ENCODE measurements at places on chromosomes 5 and 9. TPM values are rescaled to one million over a fixed set of nuclear protein-coding genes. Genes with fewer than 3 reads are reported as not detected.

The GGTA1 gene
- not detected for total RNA-seq

DNA sequence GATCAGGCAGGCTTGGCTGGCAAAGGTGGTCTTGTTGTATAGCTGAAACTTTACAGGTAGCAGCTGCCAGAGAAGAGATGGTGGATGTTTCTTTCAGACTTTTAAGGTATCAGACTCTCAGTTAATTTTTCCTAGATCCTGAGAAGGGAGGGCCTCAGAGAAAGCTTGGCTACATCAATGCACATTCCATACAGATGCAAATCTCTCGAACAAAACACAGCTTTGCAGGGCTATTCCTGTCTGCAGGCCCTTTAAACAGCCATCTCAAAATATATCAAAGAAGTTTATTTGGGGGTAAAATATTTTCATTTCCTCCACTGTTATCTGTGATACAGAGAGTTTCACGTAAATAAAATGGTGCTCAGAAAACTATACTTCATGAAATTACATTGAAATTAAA is 1584.4 kb downstream of the EFNA5 start:
- no peak for DNase-seq

The PCDHGA12 gene
- total RNA-seq, result 0.39 TPM

The DBH gene
- total RNA-seq, result not detected

The SV2C gene
- total RNA-seq, result not detected

The NRARP gene
- total RNA-seq, result not detected

DNA sequence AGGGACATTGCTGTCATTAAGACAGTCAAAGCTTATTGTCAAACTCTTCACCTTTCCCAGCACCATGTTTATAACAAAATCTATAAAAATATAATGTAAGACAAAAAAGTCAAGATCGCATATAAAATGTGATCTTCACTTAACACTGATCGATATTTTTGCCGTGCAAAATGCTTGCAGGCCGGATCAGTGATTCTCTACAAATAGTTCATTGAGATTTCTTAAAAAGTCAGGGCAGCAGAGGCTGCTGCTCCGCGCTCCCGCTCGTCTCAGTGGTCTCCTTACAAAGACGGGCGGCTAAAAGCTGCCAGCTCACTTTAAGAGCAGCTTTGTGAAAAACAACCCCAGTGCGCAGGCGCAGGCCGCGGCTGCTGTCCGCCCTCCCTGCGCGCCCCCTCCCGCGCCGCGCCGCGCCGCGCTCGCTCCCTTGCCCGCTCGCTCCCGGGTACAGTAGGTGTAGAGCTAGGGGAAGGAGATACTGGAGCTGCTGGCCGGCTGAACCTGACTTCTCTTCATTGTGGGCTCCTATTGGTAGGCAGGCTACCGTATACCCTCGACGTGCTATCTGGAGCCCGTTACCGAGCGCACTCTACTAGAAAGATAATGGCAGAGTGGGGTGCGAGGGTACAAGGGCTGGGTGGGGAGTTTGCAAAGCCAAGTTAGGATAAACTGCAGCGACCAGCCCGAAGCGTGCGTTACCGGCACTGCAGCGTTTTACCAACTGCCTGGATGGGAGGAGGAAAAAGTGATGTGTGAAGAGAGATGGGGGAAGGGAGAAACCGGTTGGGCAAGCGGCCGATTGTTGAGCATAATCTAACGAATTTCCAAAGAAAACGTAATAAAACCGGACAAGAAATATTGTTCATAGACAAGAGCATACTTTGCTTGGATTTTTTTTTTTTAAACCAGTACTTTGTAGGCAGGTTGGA is at the start of gene ARRDC3:
TSS of gene ARRDC3 (minus strand) at position 291 of the 929 bp plus-strand sequence. CDS start at position 66, 225 bp downstream.
- peak; percentile 95 for DNase-seq

DNA sequence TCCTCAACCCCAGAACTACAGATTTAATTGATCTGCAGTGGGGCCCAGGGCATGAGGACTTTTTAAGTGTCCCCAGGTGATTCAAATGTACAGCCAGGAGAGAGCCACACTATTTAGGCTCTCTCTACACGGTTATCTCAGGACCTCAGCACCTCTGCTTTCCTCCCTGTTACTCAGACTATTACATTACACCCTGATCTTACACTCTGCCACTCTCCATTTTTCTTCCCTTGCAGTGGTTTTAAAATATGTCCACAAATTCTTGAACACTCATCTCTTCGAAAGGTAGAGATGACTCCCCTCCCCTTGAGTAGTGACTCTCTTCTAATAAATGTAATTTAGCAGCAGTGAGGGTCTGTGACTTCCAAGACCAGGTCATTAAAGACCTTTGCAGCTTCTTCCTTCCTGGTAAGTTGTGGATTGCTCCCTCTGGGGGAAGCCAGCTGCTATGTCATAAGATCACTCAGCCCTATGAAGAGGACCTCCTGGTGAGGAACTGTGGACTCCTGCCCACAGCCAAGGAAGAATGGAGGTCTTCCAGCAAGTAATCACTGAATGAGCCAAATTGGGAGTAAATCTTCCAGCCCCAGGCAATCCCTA is 87.5 kb upstream of the SSBP2 start:
- DNase-seq, result peak; percentile 50

DNA sequence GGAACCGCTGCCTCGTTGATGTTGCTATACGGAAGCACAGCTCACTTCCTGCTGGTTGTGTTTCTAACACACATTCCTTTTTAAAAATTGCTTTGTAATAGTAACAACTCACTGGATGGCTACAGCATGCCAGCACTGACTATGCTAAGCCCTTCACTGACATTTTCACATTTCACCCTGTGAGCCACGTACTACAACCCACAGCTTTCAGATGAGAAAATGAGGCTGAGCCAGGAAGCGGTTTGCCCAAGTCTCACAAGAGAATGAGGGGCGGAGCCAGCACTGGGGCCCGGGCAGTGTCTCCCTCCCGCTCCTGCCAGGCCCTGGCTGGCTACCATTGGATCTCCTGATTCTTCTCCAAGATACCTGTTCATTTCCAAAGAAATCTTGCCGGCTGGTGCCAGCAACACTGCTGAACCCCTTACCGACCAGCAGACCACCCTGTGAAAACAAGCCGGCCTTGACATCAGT is 38.3 kb downstream of the FAM78A start:
- peak; percentile 80 for DNase-seq

DNA sequence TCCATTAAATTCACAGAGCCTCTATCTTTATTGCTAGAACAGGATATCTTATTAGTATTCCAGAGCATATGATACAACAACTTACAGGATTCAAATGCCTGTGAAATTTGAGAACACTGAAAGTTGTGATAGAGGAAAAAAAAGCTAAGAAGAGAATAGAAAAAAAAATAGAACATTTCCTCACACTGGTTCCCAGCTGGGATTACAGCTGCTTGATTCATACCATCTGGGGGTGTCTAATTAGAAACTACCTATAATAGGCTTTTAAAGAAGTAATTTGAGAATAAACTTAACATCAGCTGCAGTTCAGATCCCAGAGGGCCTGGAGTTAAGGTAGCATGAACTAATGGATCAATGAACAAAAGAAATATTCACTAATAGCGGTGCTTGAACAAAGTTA is 922.0 kb downstream of the CDH12 start:
- DNase-seq, result no peak

DNA sequence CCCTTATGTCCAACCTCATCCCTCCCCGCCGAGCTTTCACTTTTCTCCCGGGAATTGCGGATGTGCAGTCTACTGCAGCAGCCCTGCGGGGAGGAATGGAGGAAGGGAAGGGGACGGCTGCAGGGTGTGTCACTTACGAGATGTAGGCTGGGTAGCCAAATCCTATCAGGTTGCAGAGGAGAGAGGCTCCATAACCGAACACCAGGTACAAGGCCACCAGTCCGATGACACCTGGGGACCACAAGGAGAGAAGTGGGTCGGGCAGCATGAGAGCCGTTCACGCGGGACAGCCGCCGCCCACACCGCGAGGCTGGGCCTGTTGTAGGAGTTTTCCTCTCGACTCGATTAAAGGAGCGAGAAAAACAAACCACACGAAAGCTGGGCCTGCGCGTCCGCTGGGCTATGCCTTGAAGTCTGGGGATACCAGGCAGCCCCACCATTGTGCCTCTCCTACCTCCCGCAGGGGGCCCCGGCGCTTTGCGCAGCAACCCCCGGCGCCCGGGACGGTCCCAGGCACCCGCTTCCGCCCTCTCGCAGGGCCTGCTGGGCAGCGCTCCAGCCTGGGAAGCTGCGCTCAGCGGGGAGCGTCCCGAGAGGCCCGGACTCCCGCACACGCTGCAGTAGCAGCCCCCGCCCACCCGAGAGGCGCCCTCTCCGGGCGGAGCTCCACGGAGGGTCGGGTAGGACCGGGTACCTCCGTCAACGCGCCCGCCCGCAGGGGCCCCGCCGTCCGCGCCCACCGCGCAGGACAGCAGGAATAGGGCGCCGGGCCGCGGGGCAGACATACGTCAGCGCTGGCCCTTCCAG is 798 bp downstream of the REEP5 start:
- DNase-seq, result peak; percentile 73

- DNase-seq, result no peak
Observed at GRCh38 chr9:127874301-127875221, 2.9 kb downstream of the AK1 start.

The SLIT3 gene
- 0.17 TPM for total RNA-seq

The ADAMTS13 gene
- not detected for total RNA-seq

- peak; percentile 80 for DNase-seq
Observed at GRCh38 chr9:94806307-94806893, 79.9 kb downstream of the AOPEP start.

- no peak for DNase-seq
Observed at GRCh38 chr5:5902678-5903646, 475.4 kb downstream of the MED10 start.

- no peak for DNase-seq
Observed at GRCh38 chr9:92769286-92769685, 4.7 kb upstream of the BICD2 start.

The AOPEP gene
- total RNA-seq, result 120 TPM

DNA sequence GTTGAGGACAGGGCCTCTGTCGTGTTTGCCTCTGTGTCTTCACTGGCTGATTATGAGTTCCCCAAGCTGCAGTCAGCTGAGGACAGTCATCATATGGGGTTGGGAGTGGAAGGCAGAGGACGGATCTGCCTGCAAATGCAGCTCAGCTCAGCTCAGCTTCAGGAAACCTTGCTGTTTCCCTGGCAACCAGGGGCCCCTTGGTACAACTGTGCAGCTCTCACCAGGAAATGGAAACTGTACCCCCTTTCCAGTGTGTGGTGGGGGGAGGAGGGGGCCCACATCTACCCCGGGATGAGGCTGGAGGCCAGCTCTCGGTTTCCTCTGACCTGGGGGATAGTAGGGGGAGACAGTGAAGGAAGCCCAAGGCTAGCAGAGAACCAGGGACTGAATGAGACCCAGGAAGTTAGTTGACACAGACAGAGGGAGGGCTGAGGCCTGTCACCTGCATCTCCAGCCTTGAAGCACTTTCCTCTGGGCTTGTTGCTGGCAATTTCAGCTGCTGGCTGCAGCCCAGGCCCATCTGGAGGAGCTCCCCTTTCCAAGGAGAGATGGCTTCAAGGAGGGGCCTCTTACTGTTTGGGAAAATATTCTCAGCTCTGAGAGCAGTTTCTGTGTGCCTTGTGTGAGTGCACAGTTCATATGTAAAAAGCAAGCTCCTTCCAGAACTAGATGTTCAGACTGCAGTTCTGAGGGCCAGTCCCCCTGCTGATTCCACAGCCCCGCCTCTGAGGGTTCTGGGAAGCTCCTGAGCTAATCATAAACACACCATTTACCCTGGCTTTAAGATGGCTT is 6.9 kb downstream of the ANXA6 start:
- no peak for DNase-seq

GRCh38 chr9:31702957-31703356 is 681.5 kb upstream of the ACO1 start:
- DNase-seq, result no peak

GRCh38 chr5:58898538-58898937 is 315.7 kb downstream of the RAB3C start:
- no peak for DNase-seq

The ABCA1 gene
- total RNA-seq, result 7.7 TPM

The PCDHA6 gene
- total RNA-seq, result not detected

DNA sequence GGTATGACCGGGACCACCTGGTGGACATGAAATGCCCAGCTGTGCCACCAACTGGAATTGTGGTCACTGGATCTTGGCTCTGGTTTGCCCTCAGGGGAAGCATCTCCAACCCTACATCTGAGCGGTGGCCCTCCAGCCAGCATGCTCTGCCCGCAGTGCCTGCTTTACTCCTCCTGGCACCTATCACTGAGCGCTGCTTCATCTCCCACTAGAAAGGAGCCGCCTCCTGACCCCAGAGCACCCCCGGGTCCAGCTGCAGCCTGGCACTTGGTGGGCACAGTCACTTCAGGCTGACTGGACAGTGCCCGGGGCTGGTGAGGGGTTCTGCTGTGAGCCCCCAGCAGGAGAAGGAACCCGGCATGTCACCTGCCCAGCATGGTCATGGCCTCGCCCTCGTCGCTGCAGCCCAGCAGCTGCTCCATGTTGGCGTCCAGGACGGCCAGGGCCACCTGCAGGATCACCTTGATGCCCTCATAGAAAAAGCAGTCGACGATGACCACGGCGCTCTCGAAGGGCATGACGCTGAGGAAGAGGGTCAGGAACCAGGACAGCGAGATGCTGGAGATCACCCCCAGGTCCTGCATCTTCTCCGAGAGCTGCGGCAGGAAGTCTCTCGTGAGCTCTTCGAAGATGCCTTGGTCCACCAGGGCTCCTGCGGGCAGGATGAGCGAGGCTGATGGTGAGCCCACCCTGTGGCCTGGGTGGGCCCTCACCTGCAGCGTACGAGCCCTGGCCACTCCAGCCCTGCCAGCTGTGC is 16.1 kb upstream of the MRNIP start:
- DNase-seq, result no peak

- DNase-seq, result no peak
Observed at GRCh38 chr5:169580964-169581363, 2.6 kb upstream of the SPDL1 start.

GRCh38 chr9:118609355-118610044 is 759.7 kb downstream of the BRINP1 start:
- DNase-seq, result peak; percentile 76

The GCNT4 gene
- total RNA-seq, result 0.79 TPM

The CBY3 gene
- not detected for total RNA-seq

The DMRT3 gene
- total RNA-seq, result not detected

All from M059J (cell line).